Hematopoietic multipotent progenitor cell (in vitro differentiated cells): ENCODE measurements at places on chromosomes 5 and 9. TPM values are rescaled to one million over a fixed set of nuclear protein-coding genes. Genes with fewer than 3 reads are reported as not detected.

ACSL6 gene
- total RNA-seq, result 0.27 TPM

SLC25A48 gene
- under 0.01 TPM for total RNA-seq

COQ4 gene
- total RNA-seq, result 61.9 TPM

PCDHA10 gene
- total RNA-seq, result under 0.01 TPM

GZMA gene
- total RNA-seq, result not detected

CDH9 gene
- total RNA-seq, result 2.7 TPM

DBH gene
- total RNA-seq, result not detected

- DNase-seq, result peak; percentile 44
Measured at GRCh38 chr5:142388696-142389095, 63.9 kb upstream of the SPRY4 start.

- DNase-seq, result no peak
Measured at GRCh38 chr5:168438349-168438748, 47.9 kb upstream of the RARS1 start.

DNA sequence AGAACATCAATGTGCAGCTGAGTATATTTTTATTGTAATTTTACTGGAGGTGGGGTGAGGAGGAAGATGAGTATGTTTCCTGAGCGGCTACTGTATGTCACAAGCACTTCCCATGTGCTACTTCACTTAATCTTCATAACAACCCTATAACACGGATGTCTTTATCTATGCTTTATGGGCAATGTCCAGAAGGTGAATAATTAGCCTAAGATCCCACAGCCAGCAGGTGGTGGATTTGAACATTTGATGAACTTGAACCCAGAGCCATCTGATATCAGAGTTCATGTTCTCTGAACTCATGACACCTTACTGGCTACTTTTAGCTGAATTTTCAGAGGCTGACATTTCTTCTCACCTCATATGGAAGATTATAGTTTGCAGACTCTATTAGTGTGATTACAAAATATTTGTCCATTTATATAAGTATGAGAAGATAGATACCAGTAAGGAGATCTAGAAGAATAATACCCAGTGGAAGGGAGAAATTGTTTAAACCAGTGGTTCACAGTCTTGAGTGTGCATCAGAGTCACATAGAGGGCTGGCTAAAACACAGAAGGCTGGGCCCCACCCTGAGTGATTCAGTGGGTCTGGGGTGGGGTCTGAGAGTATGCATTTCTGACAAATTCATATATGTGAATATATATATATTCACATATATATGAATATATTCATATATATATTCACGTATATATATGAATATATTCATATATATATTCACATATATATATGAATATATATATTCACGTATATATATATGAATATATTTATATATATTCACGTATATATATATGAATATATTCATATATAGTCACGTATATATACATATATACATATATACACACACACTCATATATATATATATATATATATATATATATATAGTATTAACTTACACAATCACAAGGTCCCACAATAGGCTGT, 164.4 kb upstream of the NR3C1 start:
- no peak for DNase-seq

DNA sequence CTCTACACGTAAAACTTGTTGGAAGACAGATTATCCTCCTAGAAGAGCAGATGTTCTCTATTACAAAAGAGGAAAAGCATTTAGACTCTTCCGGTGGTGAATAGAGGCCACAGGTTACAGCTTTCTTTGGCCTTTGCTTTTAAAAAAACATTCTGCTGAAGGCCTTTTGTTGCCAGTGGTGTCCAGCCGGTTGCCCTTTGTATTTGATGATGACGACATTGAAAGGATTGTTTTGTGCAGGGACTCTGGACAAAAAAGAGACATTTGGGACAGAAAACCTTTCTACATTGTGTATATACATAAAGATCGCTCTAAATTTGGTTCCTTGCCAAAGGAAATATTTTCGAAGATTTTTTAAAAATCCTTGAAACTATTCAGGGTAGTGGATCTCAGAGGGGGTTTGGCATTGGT, 180.3 kb downstream of the C9orf152 start:
- no peak for DNase-seq

GRCh38 chr5:139822553-139823425, 27.2 kb downstream of the PSD2 start:
- DNase-seq, result no peak

- DNase-seq, result no peak
Measured at GRCh38 chr5:173557123-173557903, 59.1 kb downstream of the BOD1 start.

- no peak for DNase-seq
Measured at GRCh38 chr9:34709196-34709978, 549 bp downstream of the CCL21 start.

GRCh38 chr9:123353984-123354591, 1.9 kb upstream of the CRB2 start:
- DNase-seq, result peak; percentile 72

DNA sequence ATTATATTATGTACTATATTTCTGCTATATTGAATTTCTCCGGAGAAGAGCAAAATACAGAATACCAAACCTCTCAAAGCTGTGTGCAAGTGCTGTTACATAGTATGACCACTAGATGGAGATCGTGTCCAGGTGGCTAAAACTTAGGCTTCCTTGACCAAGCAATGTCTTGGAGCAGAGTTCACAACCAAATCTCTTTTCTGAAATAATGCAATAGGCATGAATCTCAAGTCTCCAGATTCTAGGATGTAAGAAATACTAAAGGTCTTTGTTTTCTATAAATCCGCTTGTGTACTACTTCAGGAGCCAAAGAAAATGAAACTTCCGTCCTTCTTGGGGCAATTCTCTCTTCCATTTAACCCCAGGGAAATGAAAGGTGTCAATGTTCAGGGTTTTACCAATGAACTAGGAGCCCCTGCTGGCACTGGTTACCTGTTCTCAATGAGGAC, 181.5 kb upstream of the RAI14 start:
- DNase-seq, result peak; percentile 55

GRCh38 chr9:34382054-34382453, 5.4 kb upstream of the MYORG start:
- no peak for DNase-seq

- no peak for DNase-seq
Measured at GRCh38 chr5:163497315-163497714, 8.1 kb upstream of the MAT2B start.

DNA sequence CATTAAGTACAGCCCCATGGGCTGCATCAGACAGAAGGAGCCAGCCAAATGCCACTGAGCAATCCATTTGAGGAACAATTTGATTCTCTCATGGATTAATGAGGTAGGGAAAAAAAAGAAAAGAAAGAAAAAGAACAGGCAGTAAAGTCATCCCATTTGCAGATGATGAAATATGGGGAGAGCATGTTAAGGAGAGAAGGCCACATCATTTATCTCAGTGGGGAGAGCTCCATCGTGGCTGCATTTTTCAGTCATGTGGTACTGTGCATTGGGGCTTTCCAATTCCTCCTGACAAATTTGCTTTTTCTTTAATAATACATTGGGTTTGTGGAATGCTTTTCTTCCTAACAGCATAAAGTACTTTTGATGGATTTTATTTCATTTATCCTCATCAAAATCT, 375.2 kb upstream of the TLE4 start:
- no peak for DNase-seq

DNA sequence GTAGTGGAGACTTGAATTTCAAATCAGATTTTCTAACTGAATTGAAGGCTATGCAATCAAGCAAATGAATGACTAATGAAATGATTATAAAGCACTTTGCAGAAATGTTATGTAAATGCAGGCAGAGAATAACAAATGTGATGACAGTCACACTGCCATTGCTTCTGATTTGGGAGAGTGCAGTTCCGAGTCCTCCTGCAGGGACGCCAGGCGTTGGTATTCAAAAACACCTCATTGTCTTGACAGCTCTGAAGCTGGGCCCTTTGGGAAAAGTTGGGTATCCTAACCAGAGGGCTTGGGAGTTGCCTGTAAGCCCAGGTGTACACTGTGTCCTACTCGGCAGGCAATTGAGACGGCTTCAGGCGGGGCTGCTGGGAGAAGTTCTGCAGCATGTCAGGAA, 57.9 kb downstream of the C5orf15 start:
- no peak for DNase-seq

GRCh38 chr5:144467792-144468191, 297.1 kb downstream of the KCTD16 start:
- DNase-seq, result no peak
